ENCODE measurements at places on chromosomes 2 and 18.

GRCh38 chr2:118495290-118495689 lies 352.2 kb downstream of the EN1 start:
- no peak overlapping the region for H3K27ac ChIP-seq
- H3K4me3 ChIP-seq: no peak overlapping the region
- H3K36me3 ChIP-seq: no peaks in the 10 kb centered on the region

DNA sequence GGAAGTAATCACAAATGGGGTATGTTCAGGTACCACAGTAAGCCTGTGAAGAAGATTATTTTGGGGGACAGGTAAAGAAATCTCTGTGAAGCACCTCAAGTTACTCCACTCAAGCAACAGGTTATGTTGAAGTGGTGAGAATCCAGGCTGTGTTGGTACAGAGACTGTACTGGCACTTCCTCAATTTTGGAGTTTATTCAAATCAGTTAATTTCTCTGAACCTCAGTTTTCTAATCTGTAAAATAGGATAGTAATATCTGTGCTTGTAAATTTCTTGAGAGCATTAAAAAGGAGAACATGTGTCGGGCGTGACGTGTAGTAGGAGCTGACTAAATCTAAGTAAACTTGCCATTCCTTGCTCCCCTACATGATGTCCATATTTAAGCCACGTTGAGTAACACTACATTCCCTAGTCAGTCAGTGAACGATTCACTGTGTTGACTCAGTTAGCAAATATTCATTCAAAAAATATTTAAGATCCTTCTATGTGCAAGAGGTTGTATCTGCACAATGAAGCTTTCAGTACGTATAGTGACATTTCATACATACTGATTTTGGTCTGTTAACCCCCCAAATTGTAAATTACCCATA lies 504.2 kb downstream of the ZEB2 start:
- no peaks in the 10 kb centered on the region for H3K36me3 ChIP-seq
- no peaks in the 10 kb centered on the region for H3K27me3 ChIP-seq
- no peak overlapping the region for H3K4me3 ChIP-seq
- no peaks in the 10 kb centered on the region for H3K4me1 ChIP-seq
- no peak for DNase-seq

- H3K4me1 ChIP-seq: peaks cover 10% of the 10 kb centered on the region
- no peaks in the 10 kb centered on the region for H3K27me3 ChIP-seq
- no peak for DNase-seq
- H3K36me3 ChIP-seq: no peaks in the 10 kb centered on the region
- no peak overlapping the region for H3K4me3 ChIP-seq
Observed at GRCh38 chr2:98511981-98512380, 67.3 kb downstream of the INPP4A start.

GRCh38 chr2:111049792-111050640 lies 70.7 kb upstream of the BCL2L11 start:
- H3K4me1 ChIP-seq: no peaks in the 10 kb centered on the region
- no peak overlapping the region for H3K4me3 ChIP-seq
- H3K27me3 ChIP-seq: no peaks in the 10 kb centered on the region
- no peaks in the 10 kb centered on the region for H3K36me3 ChIP-seq

DNA sequence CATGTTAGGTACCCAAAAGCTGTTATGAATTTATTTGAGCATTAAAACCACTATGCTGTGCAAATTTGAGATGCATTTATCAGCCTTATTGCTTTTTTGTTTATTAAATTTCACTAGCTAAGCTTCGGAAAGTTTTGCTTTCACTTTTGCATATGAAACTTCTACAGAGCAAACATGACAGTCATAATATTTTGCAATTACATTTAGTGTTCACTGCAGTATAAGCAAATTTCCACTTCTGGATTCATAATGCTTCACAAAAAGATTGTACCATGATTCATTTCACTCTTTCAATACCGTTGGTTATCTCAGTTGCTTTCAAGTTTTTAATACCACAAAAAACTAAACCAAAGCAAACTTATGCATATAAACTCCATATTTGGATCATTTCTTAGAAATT lies 228.7 kb upstream of the SLC8A1 start:
- no peaks in the 10 kb centered on the region for H3K36me3 ChIP-seq
- H3K4me3 ChIP-seq: peak overlapping the region; percentile 15
- peaks cover 6% of the 10 kb centered on the region for H3K4me1 ChIP-seq

DNA sequence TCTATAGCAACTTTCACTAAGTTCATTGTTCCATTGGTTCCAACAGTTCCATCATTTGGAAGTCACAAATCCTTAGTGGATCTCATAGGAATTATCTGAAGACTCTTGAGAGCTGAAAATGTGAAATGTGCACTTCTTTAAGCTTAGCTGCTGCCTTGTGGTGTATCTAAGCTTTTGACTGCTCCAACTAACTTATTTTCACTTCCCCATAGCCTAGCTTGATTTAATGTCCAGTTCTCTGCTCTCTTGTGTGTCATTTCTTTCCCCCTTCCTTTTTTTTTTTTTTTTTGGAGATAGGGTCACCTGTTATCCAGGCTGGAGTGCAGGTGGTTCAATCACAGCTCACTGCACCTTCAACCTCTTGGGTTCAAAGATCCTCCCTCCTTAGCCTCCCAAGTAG lies 34.9 kb upstream of the CD302 start:
- H3K4me3 ChIP-seq: no peak overlapping the region
- no peaks in the 10 kb centered on the region for H3K36me3 ChIP-seq
- no peaks in the 10 kb centered on the region for H3K27me3 ChIP-seq
- no peak for DNase-seq

DNA sequence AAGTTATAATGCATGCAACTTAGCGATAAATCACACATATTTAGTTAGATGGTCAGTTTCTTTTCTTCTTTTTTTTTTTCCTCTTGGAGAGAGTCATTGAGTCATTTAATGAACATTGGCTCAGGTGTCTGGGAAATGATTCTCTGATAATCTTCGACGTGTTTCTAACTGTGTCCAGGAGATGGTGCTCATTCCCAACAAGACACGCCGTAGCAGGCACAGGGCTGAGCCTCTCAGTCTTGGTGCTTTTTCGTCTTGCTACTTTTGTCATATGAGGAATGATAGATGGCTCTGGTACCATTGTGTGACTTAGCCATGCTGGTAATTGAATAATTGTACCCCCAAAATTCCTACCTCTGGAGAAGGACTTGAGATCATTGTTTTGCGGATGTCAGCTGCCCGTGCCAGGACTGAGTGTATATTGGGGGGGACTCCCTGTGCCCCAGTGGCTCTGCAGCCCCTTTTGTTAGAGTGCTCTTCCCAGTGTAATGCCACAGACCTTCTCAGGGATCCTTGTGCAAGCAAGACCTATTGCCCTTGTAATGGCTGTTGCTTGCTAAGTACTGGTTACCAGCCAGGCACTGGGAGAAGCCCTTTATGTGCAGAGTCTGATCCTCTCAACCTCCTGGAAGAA lies 107.6 kb upstream of the CYRIA start:
- no peak for DNase-seq
- no peaks in the 10 kb centered on the region for H3K27me3 ChIP-seq
- no peak overlapping the region for H3K27ac ChIP-seq
- H3K36me3 ChIP-seq: no peaks in the 10 kb centered on the region

DNA sequence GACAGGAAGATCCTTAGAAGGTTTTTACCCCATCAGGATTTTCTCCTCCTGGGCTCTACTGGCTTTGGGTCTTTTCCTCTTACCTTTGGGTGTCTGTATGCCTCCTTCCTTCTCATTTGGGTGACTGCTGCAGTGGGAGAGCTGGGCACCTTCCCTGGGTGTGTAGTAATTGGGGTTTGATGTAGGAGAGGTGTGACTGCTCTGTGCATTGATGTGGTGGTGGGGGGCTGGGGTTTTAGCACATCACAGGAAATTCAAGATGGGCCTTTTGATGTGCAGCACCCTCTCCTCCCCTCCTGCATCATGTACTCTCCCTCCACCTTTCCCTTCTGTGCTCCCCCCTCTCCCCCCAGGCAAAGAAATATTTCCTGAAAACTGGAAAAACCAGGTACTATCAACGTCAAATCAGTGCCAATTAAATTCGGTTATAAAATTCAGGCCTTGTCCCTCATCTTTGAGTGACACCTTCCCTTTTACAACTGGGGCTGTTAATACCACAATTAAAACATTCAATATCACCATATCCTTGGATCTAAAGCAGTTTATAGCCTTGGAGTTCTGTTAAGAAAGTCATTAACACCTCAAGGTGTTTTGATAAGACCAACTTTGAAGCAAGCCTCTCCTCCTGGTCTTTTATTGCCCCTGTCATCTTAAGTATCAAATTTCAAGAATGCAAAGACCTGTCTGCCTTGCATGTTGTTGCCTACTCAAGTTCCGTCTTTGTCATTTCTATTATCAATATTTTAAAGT lies 23.3 kb downstream of the EDAR start:
- DNase-seq: no peak
- H3K27me3 ChIP-seq: no peaks in the 10 kb centered on the region
- H3K36me3 ChIP-seq: no peaks in the 10 kb centered on the region
- no peak overlapping the region for H3K4me3 ChIP-seq
- H3K27ac ChIP-seq: no peak overlapping the region
- no peaks in the 10 kb centered on the region for H3K4me1 ChIP-seq

GRCh38 chr18:73879766-73880165 lies 267.9 kb downstream of the FBXO15 start:
- H3K36me3 ChIP-seq: no peaks in the 10 kb centered on the region
- H3K27ac ChIP-seq: no peak overlapping the region
- H3K27me3 ChIP-seq: no peaks in the 10 kb centered on the region
- DNase-seq: no peak

- DNase-seq: no peak
- no peaks in the 10 kb centered on the region for H3K36me3 ChIP-seq
- no peak overlapping the region for H3K4me3 ChIP-seq
- H3K27ac ChIP-seq: no peak overlapping the region
- no peaks in the 10 kb centered on the region for H3K27me3 ChIP-seq
Observed at GRCh38 chr2:224646242-224646846, 61.2 kb upstream of the CUL3 start.

- no peaks in the 10 kb centered on the region for H3K36me3 ChIP-seq
- no peak overlapping the region for H3K27ac ChIP-seq
- no peaks in the 10 kb centered on the region for H3K4me1 ChIP-seq
- no peak overlapping the region for H3K4me3 ChIP-seq
Observed at GRCh38 chr2:158189526-158189925, 87.8 kb downstream of the UPP2 start.

DNA sequence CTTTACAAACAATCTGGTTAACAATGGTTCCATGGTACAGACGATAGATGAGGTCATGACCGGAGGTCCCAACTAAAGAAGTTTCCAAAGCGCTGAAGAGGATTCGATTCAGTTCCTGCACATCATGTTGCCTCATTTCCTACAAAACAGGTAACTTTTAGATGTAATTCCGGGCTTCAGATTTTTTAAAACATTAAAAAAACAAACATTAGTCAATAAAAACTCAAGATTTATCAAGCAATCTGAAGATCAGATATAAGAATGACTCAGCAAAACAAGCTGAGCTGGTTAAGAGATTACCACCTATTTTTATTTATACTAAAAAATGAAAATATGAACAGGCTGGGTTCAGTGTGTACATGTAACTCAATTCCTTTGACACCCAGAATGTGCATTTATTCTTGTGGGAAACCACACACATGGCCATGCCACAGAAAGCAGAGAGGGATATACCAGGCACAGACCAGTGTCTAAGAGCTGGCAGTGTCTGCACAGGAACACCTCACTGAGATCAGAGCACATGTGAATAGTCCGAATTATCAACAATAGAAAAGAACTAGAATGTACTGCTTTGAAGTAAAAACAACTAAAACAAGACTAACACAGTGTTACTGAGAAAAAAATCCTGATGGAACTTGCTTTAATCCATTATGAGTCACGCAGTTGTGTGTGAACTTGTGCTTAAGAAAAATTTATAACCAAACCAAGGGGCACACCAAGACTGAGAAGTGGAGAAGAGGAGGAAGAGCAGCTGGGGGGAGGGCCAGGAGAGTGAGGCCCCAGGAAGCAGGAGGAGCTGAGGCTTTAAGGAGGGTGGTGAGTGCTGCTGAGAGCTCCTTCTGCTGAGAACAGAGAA lies 9.5 kb downstream of the USP40 start:
- DNase-seq: no peak
- H3K4me1 ChIP-seq: no peaks in the 10 kb centered on the region
- H3K27ac ChIP-seq: no peak overlapping the region
- no peaks in the 10 kb centered on the region for H3K27me3 ChIP-seq

GRCh38 chr2:156005531-156005930 lies 327.0 kb downstream of the NR4A2 start:
- no peaks in the 10 kb centered on the region for H3K4me1 ChIP-seq
- no peaks in the 10 kb centered on the region for H3K27me3 ChIP-seq
- no peak overlapping the region for H3K4me3 ChIP-seq
- no peaks in the 10 kb centered on the region for H3K36me3 ChIP-seq
- H3K27ac ChIP-seq: no peak overlapping the region

- H3K27ac ChIP-seq: no peak overlapping the region
- no peaks in the 10 kb centered on the region for H3K27me3 ChIP-seq
- no peak overlapping the region for H3K4me3 ChIP-seq
- DNase-seq: no peak
- H3K4me1 ChIP-seq: no peaks in the 10 kb centered on the region
Observed at GRCh38 chr2:99682275-99683060, 192.7 kb upstream of the REV1 start.

GRCh38 chr2:239288951-239289511 lies 111.8 kb downstream of the HDAC4 start:
- DNase-seq: no peak
- H3K4me1 ChIP-seq: no peaks in the 10 kb centered on the region
- H3K36me3 ChIP-seq: no peaks in the 10 kb centered on the region
- no peak overlapping the region for H3K4me3 ChIP-seq
- no peaks in the 10 kb centered on the region for H3K27me3 ChIP-seq

- H3K27me3 ChIP-seq: no peaks in the 10 kb centered on the region
- no peak for DNase-seq
- H3K4me1 ChIP-seq: no peaks in the 10 kb centered on the region
- no peaks in the 10 kb centered on the region for H3K36me3 ChIP-seq
- no peak overlapping the region for H3K4me3 ChIP-seq
Observed at GRCh38 chr2:204933735-204934374, 388.6 kb downstream of the PARD3B start.

- H3K4me3 ChIP-seq: no peak overlapping the region
- DNase-seq: no peak
- no peak overlapping the region for H3K27ac ChIP-seq
- no peaks in the 10 kb centered on the region for H3K4me1 ChIP-seq
Observed at GRCh38 chr2:68911709-68912108, 40.5 kb upstream of the BMP10 start.

DNA sequence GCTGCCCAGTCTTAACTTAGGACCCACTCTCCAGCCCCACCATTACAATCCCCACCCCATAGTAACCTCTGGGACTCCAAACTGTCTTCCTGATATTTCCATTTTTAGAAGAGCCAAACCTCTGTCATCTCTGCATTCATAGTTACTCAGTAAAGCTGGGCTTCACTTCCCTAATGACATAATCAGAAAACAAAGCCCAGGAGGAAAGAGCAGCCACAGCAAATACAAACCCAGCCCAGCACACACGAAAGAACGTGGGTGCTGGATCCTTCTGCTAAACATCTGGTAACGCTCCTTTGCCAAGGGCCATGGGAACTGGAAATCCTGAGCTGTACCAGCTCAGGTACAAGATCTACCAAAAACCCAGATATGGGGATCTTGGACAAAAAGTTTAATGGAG lies 36.8 kb upstream of the RIOK3 start:
- H3K27me3 ChIP-seq: no peaks in the 10 kb centered on the region
- no peak overlapping the region for H3K4me3 ChIP-seq
- no peaks in the 10 kb centered on the region for H3K4me1 ChIP-seq
- no peaks in the 10 kb centered on the region for H3K36me3 ChIP-seq
- no peak for DNase-seq

- H3K27ac ChIP-seq: peak overlapping the region; percentile 87
- H3K4me3 ChIP-seq: no peak overlapping the region
- H3K4me1 ChIP-seq: peaks cover 15% of the 10 kb centered on the region
- no peaks in the 10 kb centered on the region for H3K27me3 ChIP-seq
- no peaks in the 10 kb centered on the region for H3K36me3 ChIP-seq
- DNase-seq: peak; percentile 29
Observed at GRCh38 chr2:1731447-1731962, 12.8 kb downstream of the PXDN start.

Data from uterus (tissue), 4 donors.